ENCODE measurements at places on chromosomes 16 and 17.

DNA sequence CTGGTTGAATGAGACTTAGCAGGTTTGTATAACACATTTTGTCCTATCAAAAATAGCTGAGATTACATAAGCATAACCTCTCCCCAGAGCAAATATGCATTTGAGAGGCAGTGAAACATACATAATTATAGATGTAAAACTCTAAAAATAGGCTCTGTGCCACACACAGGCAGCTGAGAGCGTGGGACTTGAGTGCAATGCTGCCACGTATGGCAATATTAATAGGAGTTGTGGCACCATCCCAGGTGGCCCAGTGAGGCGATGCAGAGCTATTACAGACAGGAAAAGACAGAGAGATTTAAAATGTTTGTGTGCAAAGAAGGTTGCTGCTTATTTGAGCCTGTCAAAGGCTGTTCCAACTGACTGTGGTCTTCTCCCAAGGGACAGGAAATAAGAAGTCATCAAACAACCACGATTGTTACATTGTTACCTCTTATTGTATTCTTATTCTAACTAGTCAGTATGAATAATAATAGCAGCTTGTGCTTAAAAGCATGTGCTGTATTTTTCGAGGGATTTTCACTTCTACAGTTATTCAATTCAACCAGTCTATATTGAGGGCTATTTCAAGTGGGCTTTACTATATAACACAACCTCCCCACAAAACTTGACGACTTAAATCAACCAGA, 116.5 kb downstream of the SALL1 start:
- no peak for DNase-seq

DNA sequence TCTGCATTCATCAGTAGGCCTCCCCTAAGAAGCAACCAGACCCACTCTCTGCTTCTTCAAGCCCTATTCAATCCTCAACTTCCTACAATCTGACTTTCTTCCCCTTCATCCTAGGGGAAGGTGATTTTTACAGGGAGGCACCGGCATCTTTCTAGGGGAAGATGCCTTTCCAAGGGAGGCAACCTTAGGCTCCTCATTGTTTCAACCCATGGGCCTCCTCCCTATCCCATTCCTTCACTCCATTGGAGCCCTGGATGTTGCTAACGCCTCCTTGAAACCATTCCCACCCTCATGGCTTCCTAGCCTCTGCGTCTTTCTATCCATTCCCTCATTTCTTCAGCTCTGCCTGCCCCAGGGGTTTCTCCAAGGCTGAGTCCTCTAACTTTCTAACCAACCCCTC, 2.7 kb upstream of the CUEDC1 start:
- no peak for DNase-seq

- DNase-seq: no peak
Measured at GRCh38 chr16:60755907-60756306, 1280.3 kb downstream of the CDH8 start.

GRCh38 chr16:19522760-19523159, 862 bp upstream of the GDE1 start:
- no peak for DNase-seq

DNA sequence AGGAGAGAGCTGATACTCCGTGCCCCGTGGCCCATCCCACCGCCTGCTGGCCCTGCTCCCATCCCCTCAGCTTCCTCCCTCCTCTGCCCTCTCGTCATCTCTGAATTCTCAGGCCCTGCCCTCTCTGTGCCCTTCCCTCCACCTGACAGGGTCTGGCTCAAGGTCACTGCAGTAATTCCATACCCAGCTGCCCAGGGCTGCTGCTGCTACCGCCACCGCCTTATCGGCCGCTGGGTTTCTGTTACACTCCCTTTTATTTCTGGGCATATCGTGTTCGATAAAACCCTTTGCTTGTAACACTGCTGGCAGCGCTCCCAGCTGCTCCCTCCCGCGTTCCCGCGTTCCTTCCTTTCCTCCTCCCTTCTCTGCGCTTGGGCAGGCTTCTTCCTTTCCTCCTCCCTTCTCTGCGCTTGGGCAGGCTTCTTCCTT, 1.2 kb downstream of the EPN3 start:
- no peak for DNase-seq

DNA sequence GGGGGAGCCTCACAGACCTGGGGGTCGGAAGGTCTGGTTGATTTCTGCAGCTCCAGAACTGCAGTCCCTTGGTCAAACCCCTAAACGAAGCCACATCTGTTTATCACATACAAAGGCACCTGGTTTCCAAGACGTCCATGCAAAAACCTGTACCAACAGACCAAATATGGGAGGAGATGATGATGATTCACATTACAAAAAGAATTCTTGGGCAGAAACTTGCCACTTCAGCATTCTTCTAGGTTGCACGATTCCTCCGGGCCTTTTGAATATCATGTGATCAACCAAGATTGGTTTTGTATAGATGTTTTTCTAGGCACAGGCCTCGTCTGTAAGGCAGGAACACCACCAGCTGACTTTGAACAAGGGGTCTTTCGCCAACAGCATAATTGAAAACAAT, 466.3 kb downstream of the SOX9 start:
- no peak for DNase-seq

DNA sequence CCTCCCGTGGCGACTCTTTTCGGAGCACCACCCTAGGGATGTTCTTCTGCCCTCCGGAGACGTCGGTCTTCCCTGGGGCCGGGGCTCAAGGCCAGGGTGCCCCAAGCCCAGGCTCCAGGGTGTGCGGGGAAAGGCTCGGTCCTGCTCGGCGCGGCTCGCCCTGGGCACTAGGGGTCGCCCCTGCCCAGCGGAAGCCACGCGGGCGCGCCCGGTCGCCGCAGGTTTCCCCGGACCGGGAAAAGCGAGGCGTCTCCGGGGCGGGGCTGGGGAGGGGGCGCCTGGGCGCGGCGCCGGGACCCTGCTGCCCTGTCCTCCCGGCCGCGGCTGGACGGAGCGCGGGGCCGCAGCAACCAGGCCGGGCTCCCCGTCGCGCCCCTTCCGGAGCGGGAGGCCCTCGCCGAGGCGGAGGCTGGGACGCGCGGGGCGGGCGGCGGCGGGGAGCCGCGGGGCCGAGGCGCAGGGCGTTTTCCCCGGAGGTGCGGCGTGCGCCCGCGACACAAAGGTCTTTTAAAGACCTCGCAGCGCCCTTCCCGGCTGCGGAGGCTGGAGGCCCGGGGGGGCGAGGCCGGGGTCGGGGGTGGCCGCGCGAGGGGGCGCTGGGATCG, 76.4 kb downstream of the MRC2 start:
- DNase-seq: no peak

Measured in HS-5 (cell line).